ENCODE measurements at places on chromosomes 12 and 14.

DNA sequence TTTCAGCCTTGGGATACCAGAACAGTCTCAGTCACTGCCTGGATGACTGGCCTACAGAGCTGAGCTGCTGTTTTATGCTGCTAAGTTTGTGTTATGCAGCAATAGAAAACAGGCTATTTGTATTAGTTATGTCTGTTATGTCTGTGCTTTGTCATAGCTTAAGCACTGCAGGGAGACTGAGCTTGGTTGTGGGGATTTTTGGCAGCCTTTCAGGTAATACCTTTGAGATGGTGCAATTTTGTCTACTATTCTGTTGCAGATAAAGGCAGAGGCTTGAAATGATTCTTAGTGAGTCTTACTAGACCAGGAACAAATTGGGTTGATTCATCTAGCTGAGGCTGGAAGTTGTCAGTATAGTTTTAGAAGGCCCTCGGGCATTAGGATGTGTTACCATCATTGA, 201.3 kb upstream of the RBM19 start:
- DNase-seq, result no peak

DNA sequence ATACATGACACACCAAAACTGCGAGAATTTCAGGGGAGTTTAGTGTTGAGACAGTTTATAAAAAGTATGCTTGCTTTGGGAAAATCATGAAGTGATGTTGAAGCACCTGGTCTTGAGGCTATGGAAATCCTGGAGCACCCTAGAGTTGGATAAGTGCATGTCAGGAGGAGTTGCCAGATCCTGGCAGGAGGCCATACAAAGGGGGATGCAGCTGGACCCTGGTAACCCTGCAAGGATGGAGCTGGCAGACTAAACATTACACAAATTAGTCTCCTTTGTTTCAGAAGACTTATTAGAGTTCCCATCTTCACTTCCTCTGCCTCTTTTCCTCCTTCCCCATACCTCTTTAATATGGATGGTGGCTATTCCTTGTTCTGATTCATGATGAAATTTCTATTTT, 907.0 kb downstream of the BCL11B start:
- DNase-seq, result no peak

DNA sequence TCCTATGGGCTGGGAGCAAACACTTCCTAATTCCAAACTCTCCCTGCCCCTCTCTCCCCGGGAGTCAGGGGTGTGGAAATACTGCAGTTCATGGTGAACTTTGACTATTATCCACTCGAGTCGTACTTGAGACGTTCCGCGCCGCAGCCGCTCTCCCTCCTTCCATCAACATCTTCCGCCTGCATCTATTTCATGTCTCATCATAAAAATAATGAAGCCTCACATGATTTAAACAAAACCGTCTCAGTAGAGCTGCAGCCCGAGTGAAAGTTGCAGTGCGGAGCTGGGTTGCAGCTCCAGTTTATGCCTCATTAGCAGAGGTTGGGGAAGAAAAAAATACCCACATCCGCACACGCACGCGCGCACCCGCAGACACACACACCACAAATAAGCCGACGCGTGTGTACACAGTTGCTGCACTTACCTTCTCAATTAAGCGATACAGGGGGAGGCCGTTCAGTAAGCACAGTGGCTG, 283 bp downstream of the LMO3 start:
- DNase-seq, result no peak

DNA sequence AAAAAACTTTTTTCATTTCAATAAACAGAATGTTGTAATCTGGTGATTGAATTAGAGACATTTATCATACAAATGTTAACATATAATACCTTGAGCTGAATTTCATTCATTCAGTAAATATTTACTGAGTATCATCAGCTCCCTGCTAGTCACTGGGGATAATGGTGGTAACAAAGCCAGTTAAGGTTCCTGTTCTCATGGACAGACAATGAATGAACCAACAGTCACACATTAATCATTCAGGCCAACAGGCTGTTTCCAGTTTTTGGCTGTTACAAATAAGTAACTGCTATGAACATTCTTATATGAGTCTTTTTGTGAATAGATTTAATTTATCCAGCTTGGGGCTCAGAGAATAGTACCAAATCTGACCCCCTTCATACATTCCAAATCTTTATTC, 13.5 kb downstream of the EXD2 start:
- DNase-seq, result no peak

DNA sequence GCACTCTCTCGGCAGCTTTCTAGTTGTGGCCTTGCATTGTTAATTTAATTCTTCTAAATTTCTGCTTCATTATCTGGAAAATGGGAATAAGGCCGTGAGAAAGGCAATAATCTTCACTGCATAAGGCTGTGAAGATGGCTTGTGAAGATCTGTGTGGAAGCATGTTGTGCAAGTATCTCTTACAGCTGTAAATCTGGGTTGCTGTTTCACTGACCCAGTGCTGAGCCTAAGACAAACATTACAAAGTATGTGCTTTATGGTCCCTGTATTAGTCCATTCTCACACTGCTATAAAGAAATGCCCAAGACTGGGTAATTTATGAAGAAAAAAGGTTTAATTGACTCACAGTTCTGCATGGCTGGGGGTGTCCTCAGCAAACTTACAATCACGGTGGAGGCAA, 101.0 kb upstream of the PTPRR start:
- no peak for DNase-seq

GRCh38 chr12:57825451-57825850, 6.9 kb upstream of the AVIL start:
- DNase-seq, result no peak

DNA sequence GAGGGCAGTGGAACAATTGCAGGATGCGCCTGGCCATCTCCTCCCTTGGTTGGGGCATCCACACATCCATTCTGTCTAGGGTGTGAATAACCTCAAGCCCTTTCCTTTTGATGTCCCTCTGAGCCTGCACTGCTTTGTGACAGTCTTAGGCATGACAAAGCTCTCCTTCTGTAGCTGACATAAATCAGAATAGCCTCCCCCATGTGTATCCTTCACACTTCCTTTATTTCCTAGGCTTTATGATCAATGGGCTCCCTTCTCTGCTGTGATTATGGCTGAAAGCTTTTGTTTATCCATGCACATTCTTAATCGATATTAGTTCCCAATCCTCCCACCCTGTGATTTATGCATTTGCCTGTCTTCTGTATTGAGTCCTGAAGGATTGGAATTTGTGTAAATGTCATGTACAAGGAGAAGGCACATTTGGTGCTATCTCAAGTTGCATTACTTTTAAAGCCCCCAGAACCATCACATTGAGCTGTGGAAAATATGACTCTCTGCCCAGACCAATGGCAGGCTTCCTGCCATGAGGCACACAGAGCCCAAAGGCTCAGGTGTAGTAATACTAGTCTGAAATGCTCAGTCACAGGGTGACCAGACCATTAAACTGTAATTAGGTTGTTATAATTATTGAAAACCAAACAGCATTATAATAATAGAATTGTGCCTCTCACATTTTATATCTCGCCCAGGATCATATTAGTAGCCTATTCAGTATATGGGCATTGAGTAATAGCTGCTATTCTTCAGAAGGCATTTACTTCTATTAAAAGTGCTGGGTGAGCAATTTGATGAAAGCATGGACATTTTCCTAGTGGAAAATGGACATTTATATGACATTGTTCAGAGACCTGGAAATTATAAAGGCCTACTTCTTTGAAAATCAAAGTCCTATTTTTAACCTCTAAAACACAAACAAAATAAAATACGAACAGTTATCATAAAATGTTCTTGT, 14.0 kb downstream of the EMP1 start:
- DNase-seq, result no peak

DNA sequence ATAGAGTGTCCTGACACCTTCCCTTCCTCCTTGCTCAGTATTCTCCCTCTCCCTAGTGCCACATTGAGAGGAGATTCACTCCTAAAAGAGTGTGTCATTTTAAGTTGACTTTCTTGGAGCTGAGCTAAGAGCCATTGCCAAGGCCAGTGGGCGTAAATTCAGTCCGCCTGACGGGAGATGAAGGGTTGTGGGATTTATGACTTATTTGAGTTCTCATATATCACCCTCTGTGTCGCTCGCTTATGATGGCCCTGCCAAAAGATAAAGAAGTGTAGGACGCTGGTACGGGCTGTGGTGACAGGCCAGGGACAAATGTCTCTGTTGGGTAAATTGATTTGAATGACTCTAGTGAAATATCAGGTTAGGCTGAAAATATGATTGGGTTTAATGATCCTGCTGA, 867.4 kb downstream of the NRXN3 start:
- no peak for DNase-seq

DNA sequence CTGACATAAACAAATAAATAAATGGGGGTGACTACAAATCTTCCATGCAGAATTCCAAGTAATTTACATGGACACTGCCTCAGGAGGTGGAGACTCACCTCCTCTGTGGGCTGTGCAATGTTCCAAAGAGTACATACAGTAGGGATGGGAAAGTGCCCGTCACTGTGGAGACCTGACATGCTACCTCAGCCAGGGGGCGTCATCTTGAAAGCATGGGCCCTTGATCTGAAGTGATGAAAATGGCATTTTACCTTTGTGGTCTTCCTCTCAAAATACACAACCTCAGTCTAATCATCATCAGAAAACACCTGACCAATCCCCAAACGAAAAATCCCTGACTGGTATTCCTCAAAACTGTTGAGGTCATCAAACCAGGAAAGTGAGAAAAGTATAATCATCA, 48.4 kb downstream of the ANAPC7 start:
- peak; percentile 4 for DNase-seq

DNA sequence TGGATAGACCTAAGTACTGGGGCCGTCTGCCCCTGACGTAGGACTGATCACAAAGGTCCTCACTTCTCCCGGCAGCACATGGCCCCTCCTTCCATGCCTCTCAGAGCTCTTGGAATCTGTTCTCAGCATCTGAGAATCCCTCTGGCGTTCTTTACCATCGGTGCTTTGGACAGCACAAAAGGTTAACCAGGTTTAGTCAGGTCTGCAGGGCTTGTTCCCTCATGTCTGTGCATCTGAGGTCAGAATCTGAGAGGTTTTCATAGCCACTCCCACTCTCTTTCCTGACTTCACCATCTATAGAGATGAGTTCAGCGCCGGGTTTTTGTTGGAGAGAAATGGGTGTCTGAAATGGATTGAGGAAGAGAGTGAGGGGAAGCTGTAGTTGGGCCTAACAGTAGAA, 130.0 kb upstream of the ARHGAP5 start:
- no peak for DNase-seq

- peak; percentile 15 for DNase-seq
Measured at GRCh38 chr14:24734917-24735500, 101.0 kb upstream of the GZMB start.

Data from NCI-H1048 (cell line).